Ureter (tissue), 1 donor: ENCODE measurements at places on chromosomes 1 and 21. TPM values are rescaled to one million over a fixed set of nuclear protein-coding genes. Genes with fewer than 3 reads are reported as not detected.

- DNase-seq, result no peak
Measured at GRCh38 chr1:80447526-80447925, 1353.2 kb upstream of the ADGRL2 start.

DNA sequence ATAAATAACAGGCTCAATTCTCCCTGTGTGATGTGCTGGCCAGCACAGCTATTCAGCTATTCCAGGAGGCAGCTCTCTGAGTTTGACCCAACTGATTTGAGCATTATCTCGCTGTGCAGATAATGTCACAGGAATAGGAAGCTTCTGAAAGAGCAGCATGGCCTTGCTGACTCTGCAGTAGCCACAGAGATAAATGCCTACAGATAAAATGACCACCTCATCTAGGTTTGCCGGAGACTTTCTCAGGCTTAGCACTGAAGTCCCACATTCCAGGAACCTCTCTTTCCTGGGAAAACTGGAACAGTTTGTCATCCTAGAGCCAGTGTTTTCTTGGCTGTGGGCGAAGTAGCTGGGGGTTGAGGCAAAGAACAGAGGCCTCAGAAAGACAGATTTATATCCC lies 98.9 kb downstream of the MRPL39 start:
- no peak for DNase-seq

DNA sequence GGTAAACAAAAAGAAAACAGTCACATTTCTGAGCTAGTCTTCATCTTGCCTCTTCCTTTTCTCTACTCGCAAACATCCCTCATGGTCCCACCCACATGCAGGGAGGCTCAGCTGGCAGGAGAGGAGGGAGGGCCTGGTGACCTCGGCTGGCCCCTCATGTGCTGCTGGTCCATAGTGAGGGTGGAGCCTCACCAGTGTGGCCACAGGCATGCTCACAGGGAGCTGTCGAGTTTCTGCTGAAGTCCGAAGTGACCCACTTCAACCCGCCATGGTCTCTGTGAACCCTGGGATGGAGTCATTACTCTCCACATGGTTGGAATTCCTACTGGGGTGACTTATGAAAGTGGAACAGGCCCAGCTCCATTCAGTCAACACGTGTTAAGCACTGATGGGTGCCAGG lies 253.4 kb downstream of the RHOU start:
- DNase-seq, result peak; percentile 40

- no peak for DNase-seq
Measured at GRCh38 chr1:24027838-24028468, 47.8 kb upstream of the SRSF10 start.

- DNase-seq, result no peak
Measured at GRCh38 chr1:224302947-224303346, 27.0 kb downstream of the NVL start.

GRCh38 chr1:170077926-170078325 lies 3.4 kb upstream of the KIFAP3 start:
- DNase-seq, result no peak

- no peak for DNase-seq
Measured at GRCh38 chr1:116286541-116286971, 86.5 kb upstream of the ATP1A1 start.

DNA sequence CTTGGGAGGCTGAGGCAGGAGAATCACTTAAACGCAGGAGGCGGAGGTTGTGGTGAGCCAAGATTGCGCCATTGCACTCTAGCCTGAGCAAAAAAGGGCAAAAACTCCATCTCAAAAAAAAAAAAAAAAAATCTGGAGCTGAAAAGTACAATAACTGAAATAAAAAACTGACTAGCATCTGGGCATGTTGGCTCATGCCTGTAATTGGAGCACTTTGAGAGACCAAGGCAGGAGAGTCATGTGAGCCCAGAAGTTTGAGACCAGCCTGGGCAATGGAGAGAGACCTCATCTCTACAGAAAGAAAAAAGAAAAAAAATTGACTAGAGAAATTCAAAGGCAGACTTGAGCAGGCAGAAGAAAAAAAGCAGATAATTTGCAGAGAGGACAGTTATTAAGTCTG lies 18.1 kb downstream of the CLDN19 start:
- DNase-seq, result no peak

GRCh38 chr1:23018661-23019093 lies 591 bp upstream of the KDM1A start:
- no peak for DNase-seq

- DNase-seq, result no peak
Measured at GRCh38 chr1:44032170-44032790, 1.0 kb upstream of the SLC6A9 start.

GRCh38 chr1:17627239-17628052 lies 87.9 kb downstream of the ARHGEF10L start:
- no peak for DNase-seq

GRCh38 chr1:151891512-151891911 lies 17.8 kb downstream of the THEM4 start:
- no peak for DNase-seq

DNA sequence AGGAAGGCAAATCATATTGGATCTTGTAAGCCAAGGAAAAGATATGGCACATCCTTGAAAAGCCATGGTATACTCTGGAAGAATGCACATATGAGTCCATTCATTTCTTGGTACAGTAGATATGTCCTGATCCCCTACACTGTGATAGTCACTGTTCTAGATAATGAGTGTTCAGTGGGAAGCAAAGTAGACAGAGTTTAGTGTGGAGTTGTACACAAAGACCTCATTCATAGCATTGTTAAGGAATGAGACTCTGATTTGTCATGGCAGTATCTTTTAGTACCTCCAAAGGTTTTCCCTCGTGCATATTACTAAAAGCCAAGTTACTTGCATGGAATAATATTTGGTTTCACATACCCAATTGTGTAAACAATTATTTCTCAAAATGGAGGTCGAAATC lies 204.7 kb downstream of the NFIA start:
- DNase-seq, result no peak

- no peak for DNase-seq
Measured at GRCh38 chr1:235434001-235434400, 66.8 kb downstream of the TBCE start.

GRCh38 chr1:241423541-241424479 lies 66.8 kb upstream of the RGS7 start:
- no peak for DNase-seq

SPRR1B gene
- total RNA-seq, result 0.91 TPM

CLDN8 gene
- total RNA-seq, result 1.8 TPM

ARHGAP30 gene
- 12.1 TPM for total RNA-seq

RYR2 gene
- total RNA-seq, result 5.5 TPM

HAO2 gene
- total RNA-seq, result 0.23 TPM

PTCH2 gene
- 1.5 TPM for total RNA-seq
